ENCODE measurements at places on chromosomes 4 and X. TPM values are rescaled to one million over a fixed set of nuclear protein-coding genes. Genes with fewer than 3 reads are reported as not detected.

- no peak for DNase-seq
Measured at GRCh38 chrX:139200346-139200745, 330.2 kb upstream of the F9 start.

GRCh38 chrX:47560179-47560933, 649 bp upstream of the ARAF start:
- no peak for DNase-seq

Gene TLR10
- not detected for total RNA-seq

Gene ZNF157
- not detected for total RNA-seq

Gene MAGEA1
- total RNA-seq: not detected

All from left ventricle myocardium superior (tissue), 1 donor.